ENCODE measurements at places on chromosomes 12 and 14.

DNA sequence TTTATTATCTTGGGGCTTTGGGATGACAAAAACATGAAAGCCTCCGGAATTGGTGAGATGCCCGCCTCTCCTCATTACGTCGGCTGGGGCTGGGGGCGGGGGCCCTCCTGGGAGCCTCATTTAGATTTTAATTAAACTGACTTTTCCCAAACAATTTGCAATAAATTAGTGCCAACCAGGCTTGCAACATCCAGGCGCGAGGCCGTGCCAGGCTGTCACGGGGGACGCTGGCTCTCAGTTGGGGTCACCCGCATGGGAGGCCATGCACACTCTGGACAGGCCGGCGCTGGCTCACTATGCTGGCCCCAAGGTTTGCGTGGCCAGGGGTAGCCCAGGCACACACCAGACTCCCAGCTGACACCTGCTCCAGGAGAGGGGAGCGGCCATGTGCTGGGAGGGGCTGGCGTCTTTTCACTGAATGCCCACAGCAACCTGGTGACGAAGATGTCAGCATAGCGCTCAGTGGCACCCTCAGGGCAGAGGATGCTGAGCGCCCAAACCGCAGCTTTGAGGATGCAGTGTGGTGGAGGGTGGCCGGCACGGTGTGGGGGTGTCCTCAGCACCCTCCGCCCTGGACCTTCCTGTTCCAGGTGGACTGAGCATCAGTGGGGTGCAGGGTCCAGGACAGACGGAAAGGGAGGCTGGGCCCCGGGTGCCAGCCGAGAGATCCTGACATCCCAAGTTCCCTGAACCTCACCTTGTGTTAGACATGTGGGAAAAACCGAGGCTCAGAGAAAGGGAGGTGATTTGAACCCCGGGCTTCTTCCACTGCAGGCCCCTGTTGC, 190.8 kb upstream of the C14orf180 start:
- DNase-seq = no peak

GRCh38 chr14:29236401-29236800, 469.8 kb downstream of the FOXG1 start:
- DNase-seq = no peak

- no peak for DNase-seq
Measured at GRCh38 chr12:131008131-131008912, 54.6 kb downstream of the ADGRD1 start.

- peak; percentile 55 for DNase-seq
Measured at GRCh38 chr12:52156757-52157565, 34.9 kb downstream of the KRT80 start.

DNA sequence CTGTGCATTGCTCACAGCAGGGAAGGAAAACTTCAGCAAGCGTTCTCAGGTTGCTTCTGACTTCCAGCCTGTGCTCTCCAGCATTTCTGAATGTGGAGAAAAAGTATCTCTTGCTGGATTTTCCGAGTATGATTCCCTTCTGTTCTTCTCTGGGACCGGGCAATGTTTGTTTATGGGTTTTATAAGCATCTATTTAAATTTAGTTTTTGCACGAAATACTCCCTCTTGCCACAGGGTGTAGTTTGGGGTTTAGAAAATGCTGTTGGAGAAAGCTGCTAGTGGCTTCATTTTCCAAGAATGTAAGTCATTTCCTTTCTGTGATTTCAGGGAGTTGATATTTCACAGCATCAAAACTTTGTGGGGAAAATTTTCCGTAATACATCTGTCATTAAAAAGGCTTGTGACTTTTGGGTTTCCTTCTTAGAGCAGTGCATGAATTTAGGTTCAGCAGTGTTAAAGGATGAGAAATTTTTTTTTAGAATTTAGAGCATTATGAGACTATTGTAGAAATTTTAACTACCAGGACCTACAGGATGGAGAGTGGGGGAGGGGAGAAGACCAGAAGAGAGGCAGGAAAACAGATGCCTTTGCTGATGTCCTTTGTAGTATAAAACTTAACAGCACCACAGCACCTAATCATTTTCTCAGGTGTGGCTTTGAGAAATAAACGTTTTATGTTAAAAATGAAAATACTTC, 1.5 kb downstream of the FRMD6 start:
- DNase-seq = no peak

DNA sequence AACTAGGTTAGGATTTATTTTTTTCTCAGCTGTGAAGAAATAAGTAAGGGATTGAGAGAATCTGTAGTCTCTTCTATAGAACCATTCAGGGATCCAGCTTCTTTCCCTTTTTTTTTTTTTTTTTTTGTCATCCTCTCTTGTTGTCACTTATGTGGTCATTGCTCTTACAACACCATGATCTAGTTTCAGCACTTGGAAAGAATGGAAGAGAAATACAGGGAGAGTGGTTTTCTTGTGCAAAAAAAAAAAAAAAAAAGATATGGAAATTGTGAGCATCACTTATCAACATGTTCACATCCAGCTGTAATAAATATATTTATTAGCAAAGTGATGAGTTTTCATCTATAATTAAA, 599.3 kb downstream of the SLC6A15 start:
- no peak for DNase-seq
